ENCODE measurements at places on chromosomes 16 and 17.

GRCh38 chr17:68497885-68498319 is 14.3 kb upstream of the PRKAR1A start:
- DNase-seq: no peak

- DNase-seq: peak; percentile 45
Measured at GRCh38 chr17:5419959-5420653, at the start of gene RPAIN. Gene RPAIN, plus strand, starts transcription at chr17:5420182. Its CDS starts 29 bp downstream, at chr17:5420211.

DNA sequence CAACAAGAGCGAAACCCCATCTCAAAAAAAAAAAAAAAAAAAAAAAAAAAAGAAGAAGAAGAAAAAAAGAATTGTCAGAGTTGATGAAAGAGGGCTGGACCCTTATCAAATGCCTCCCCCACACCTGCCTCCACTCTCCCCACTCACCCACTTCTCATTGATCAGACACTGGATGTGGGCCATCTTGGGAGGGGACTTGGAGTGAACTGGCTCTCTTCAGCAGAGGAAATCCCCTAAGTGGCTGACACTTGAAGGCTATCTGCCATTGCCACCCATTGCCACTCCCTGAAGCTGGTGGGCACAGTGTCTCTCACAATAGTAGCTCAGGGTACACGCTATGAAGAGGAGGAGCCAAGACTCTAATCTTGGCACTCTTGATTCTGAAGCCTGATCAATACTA is 1.6 kb downstream of the ITGA2B start:
- DNase-seq: peak; percentile 73

DNA sequence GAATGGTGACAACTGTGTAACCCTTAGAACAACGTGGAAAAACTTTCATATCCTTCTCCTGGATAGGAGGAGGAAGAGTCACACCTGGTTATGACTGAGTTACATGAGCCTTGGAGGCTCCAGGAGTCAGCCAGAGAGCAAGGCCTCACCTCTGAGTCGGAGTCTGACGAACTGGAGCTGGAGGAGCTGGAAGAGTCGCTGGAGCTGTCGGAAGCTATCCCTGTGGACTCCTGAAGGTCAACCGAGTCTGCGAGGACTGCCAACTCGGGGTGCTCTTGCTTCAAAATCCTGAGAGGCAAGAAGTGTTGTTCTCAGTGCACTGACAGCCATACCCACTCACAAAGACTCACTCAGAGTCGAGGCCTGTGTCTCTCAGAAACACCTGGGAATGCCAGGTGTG is 6.2 kb downstream of the JMJD6 start:
- DNase-seq: no peak

- no peak for DNase-seq
Measured at GRCh38 chr17:15087946-15088345, 177.2 kb downstream of the PMP22 start.

DNA sequence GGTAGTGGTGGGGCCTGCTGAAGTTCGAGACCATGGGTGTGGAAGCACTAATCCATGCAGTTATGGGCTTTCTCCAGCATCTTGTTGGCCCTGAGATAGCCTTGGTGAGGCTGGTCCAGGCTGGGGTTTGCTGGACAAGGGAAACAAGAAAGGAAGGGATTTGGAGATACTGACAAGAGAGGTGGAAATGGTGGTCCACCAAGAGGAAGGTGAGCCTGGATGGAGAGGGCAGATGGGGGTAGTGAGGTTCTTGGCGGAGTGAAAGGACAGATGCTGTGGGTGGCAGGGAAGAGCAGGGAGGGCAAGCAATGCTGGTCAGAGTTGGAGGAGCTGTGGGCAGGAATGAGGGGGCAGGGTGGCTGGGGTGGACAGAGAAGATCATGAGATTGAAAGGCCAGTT is 5.5 kb upstream of the SMPD3 start:
- no peak for DNase-seq

DNA sequence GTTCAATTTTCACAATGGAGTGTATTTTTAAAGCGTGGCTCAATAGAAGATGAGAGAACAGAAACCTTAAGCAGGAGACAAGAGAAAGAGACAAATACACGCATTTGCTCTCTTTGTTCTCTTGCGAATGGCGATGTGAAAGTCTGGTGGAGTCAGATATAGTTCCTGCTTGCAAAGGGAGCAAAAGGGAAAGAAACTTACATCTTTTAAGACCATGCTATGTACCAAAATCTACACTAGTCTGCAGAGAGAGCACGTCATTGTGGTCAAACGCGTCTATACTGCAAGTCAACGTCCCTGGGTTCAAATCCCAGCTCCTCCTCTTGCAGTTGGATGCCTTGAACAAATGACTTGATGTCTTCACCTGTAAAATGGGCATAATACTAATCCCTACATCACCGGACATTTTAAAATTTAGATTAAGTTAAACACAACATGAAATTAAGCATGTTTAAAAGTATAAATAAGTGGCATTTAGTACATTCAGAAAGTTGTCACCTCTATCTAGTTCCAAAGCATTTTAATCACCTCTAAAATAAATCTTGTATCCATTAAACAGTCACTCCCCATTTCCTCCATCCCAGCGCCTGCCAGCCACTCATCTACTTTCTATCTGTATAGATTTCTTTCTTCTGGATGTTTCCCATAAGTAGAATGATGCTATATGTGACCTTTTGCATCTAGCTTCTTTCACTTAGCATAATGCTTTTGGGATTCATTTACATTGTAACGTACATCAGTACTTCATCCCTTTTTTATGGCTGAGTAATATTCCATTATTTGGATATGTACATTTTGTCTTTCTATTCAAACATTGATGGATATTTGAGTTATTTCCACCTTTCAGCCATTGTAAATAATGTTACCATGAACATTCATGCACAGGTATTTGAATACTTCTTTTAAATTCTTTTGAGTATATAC is 406.9 kb downstream of the TMEM114 start:
- DNase-seq: no peak

DNA sequence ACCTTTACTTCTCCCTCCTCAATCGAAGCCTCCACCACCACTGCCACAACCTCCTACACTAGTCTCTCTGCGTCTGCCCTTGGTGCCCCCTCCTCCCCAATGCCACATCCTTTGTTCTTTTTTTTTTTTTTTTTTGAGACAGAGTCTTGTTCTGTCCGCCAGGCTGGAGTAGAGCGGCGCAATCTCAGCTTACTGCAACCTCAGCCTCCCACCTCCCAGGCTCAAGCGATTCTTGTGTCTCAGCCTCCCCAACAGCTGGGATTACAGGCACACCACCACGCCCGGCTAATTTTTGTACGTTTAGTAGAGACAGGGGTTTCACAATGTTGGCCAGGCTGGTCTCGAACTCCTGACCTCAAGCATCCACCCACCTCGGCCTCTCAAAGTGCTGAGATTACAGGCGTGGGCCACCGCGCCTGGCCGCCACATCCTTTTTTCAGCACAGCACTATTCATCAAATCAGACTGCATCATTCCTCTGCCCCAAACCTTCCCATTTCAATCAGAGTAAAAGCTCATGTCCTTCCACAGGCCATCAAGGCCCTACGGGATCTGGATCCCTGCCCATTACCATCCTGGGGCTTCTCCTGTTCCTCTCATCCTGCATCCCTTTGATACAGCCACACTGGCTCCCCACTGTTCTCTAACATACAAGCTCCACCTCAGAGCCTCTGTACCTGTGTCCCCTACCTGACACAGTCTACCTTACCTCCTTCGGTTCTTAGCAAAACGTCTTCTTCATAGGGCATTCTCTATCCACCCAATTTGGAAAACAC is 2.0 kb downstream of the KLHL11 start:
- DNase-seq: no peak

- no peak for DNase-seq
Measured at GRCh38 chr17:40058186-40058784, 4.1 kb upstream of the MED24 start.

DNA sequence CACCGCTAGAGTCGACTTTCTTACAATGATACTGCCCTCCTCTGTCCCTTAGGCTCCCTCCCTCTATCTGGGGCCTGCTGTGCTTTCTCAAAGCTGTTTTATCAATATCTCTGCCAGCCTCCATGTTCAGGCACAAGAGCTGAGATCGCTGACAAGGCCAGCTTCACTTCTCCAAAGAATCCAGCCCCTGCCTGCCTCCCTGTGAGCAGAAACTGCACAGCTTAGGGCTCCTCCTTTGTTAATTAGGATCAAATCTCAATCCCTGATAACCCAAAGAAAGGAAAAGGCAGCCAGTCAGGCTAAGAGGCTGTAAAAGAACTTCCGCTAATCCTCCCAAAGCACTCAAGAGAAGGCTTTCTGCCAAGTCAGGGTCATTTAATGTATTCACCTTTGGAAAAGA is 616.0 kb upstream of the CDH11 start:
- no peak for DNase-seq

- DNase-seq: no peak
Measured at GRCh38 chr17:11948789-11949188, 48.5 kb downstream of the ZNF18 start.

- DNase-seq: no peak
Measured at GRCh38 chr17:64574646-64575045, 67.9 kb downstream of the CEP95 start.

GRCh38 chr17:17971431-17972125 is 622 bp downstream of the TOM1L2 start:
- no peak for DNase-seq

- DNase-seq: no peak
Measured at GRCh38 chr17:82524540-82524939, 5.0 kb downstream of the FOXK2 start.

DNA sequence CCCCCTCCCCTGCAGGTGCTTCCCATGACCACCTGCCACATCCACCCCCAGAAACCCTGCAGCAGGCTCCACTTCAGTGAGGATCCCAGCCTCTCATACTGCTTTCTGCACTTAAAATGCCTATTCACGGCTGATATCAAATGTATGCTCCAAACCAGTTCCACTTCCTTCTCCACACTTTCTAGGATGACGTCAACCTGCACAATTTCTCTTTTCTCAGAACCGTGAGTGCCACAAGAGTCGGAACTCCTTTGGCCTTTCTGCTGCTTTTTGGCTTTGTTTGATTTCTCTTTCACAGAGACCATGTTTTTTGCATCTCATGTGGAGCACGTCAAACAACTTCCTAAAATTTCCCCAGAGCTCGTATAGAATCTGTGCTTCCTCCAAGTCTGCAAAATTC is 378.8 kb upstream of the TNRC6C start:
- DNase-seq: no peak

GRCh38 chr17:12815642-12816141 is 26.4 kb downstream of the ARHGAP44 start:
- DNase-seq: peak; percentile 12
